Frontal cortex (tissue), 4 donors: ENCODE measurements at places on chromosomes 12 and 14.

DNA sequence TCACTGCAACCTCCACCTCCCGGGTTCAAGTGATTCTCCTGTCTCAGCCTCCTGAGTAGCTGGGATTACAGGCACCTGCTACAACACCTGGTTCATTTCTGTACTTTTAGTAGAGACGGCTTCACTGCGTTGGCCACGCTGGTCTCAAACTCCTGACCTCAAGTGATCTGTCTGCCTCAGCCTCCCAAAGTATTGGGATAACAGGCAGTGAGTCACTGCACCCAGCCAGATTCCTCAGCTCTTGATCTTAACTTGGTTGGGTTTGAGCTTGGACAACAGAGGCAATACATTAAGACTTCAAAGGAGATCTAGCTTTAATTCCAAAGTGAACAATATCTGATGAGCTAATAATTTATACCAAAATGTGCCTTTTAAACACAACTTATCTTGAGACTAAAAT, 5.6 kb downstream of the DAZAP2 start:
- no peak for DNase-seq

DNA sequence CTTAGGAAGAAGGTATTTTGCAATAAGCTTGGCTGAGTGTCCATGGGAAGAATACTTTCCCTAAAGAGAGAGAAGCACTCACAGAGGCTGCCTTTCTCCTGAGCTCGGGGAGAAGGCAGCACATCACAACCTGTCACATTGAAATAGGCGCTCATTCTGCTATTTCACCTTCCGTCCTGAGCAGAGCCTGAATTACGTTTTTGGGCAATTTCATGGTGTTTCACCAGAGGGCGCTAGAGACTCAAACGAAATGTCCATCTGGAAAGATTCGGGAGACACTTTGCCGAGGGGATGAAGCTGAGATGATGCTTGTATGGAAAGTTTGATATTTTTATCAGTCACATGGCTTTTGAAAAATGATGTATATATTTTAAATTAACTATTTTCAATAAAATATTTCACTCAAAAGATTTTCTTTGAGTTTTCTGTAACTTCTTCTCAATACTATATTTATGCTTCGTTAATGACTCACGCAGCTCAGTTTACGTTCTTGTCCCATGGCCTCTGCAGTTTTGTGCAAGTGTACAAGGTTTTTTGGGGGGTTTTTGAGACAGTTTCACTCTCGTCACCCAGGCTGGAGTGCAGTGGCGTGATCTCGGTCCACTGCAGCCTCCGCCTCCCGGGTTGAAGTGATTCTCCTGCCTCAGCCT, 17.4 kb upstream of the B4GALNT3 start:
- peak; percentile 59 for DNase-seq

DNA sequence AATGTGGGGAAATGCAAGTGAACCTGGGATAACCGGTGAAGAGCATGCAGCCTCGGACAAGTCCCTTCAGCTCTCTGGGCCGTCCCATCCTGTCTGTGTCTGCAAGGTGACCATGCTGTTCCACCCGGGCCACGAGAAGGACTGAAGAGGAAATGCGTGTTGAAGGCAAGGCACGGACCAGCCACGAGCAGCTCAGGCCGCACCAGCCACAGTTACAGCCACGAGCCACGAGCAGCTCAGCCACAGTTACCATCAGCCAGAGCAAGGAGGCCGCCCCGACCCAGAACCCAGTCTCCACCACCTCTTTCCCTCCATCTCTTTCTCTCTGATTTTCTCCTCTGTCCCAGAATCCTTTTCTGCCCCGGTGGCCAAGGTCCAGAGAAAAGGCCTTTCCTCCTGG, 18.8 kb upstream of the GALNT9 start:
- no peak for DNase-seq

- no peak for DNase-seq
Observed at GRCh38 chr12:54723379-54724256, 75.5 kb upstream of the DCD start.

DNA sequence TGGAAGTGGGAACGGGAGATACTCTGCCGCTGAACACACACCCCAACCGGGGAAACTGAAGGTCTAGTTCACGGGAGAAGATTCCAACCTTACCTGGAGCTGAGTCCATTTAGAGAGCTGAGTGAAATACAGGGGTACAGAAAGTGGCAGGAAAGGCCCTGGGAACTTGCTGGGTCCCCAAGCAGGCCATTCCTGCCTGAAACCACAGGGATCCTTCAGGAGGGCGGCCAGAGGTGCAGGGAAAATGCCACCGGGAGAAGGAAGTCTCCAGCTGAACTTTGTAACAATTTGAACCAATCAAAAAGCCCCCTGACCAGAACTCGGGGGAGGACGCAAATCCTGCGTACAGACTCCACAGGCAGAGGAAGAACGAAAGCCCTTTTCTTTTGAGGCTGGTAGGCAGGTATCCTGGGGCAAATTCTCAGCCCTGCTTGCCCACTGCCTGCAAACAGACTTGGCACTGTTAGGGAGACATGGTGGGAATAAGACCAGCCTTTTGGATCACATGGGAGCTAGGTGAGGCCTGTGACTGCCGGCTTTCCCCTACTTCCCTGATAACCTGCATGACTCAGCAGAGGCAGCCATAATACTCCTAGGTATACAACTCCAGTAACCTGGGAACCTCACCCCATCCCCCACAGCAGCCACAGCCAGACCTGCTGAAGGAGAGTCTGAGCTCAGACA, 170.9 kb downstream of the SEC23A start:
- DNase-seq = no peak

DNA sequence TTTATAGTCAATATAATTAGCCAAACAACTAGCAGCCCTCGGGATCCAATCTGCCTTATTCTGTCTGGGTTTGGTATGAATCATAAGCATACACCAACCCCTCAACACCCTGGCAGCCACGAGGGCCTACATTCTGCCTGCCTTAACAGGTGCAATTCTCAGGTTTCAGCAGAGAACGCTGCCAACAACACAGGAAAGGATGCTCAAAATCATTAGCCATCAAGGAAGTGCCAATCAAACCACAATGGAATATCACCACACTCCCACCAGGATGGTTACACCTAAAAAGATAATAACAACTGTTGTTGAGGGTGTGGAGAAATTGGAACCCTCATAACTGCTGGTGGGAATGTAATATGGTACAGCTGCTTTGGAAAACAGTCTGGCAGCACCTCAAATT, 122.8 kb downstream of the TTC7B start:
- DNase-seq = no peak

GRCh38 chr12:130838284-130838950, 633 bp downstream of the STX2 start:
- no peak for DNase-seq

GRCh38 chr12:54579696-54580333, 8.6 kb downstream of the PPP1R1A start:
- DNase-seq = peak; percentile 56

DNA sequence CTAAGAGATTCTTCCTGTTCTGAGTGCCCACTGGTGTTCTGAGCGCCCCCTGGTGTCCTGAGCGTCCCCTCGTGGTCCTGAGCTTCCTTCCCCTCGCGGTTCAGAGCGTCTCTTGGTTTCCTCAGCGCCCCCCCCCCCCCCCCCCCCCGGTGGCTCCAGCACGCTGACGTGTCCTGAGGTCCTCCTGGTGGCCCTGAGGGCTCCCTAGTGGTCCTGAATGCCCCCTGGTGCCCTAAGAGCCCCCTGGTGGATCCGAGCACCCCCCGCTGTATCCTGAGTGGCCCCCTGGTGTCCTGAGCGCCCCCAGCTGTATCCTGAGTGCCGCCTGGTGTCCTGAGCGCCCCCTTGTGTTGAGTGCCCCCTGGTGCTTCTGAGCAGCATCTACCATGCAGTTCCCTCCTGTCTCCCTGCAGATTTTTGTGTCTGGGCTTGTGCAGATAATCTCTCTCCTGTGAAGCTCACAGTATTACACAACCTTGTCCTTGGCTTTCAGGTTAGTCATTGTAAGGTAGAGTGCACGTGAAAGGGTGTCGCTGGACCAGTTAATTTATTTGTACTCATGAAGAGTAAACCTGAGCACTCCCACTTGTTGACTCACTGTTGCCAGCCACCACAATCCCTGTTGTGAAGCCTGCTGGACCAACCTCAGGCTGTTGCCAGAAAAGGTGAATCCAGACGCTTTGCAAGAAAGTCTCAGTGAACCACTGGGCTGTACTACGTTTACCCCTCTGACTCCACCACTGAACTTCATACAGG, 1168.4 kb downstream of the TMEM121 start:
- no peak for DNase-seq

DNA sequence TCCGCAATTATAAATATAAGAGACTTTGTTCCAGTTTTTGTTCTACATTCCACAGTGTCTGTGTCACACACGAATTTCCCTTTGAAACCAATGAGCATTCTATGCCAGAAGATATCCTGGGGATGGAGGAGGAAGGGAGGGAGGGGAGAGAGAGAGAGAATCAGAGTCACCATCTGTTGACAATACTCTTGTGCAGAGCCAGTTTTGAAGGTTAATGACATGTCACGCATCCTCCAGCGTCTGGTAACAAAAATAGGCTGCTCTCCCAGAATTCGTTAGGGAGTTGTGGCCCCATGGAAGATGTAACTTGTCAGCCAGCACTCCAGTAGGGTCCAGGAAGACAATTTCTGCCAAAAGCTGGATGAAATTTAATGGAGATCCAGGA, 213.5 kb upstream of the KRR1 start:
- no peak for DNase-seq

DNA sequence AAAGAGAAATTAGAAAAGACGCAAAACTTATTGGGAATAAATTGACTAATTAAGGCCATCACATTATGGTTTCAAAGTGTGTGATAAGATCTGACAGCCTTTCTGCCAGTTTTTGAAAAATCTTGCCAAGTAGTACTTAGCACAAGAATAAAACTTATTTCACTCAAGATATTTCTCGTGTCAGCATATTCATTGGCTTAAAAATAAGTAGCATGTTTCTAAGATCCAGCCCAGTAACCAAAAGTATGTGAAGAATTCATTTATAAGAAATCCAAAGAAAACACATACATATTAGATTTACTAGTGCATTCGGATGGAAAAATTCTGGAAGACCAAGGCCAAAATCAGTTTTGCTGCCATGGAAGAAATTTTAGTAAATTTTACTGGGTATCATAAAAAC, 1135.0 kb downstream of the GALC start:
- no peak for DNase-seq

GRCh38 chr12:63922474-63922873, 78.0 kb downstream of the SRGAP1 start:
- no peak for DNase-seq

DNA sequence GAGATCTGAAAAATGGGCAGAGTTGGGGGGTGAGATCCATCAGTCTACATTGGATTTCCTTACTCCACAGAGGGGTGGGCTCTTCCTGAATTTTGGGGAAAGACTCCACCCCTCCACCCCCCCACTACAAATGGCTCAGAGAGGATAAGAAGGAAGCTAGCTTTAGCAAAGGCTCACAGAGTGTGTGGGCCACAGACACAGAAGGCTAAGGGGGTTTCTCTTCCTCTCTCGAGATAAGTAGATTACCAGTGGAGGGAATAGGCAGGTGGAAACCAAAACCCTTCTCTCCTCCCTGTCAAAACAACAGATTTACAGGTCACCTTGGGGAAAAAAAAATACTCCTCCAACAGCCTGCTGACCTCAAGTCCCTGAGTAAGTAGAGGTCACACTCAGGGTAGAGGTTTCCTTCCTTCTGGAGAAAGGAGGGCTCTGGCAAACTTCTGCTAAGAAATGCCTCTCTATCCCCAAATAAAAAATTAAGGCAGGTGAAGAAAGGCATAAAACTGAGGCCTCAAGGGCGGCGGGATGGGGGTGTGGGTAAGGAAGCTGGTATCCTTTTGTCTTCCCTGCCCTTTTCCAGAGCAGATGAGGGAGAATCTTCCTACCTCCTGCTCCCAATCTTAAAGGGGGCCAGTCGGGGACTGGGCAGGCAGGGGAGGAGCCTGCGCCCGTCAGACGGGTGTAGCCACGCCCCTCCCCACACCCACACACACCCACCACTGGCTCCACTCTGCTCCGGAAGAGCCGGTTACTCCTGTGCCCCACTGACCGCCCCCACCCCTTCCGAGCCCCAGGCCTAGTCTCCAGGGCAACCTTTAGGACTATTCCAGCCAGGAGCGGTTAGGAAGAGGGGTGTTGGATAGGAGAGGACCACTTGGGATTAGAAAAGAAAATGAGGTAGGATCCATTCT, 1.9 kb upstream of the BAZ2A start:
- peak; percentile 46 for DNase-seq

- DNase-seq = no peak
Observed at GRCh38 chr14:77439861-77440260, 16.5 kb upstream of the NOXRED1 start.

- no peak for DNase-seq
Observed at GRCh38 chr14:100731011-100731670, 4.4 kb downstream of the DLK1 start.

DNA sequence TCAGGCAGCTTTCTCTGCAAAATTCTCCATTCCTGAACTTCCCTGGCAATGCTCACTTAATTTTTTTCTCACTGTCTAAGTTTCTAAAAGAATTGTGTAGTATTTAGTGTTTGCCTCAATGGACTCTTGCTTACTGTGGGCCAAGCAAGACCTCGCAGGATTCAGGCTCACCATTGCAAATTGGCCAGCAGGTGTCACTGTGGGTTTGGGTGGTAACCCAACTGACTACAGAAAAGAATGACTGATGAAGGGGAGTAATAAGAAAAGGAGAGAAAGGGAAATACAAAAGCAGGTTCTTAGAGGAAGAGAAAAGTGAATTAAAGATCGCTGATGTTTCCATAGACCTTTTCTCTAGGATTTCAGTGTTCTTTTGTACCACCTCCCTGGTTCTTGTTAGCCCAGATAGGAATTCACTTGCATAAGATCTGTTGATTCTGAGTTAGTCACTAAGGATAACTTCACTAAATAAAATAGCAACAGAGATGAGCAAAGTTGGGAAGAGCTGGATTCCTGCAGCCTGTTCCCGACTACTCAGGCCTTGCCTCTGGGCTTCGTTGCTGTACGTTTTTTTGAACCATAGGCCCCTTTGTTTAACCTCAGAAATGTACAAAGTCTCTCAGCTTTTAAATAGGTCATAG, 386.5 kb upstream of the DDHD1 start:
- DNase-seq = peak; percentile 13

DNA sequence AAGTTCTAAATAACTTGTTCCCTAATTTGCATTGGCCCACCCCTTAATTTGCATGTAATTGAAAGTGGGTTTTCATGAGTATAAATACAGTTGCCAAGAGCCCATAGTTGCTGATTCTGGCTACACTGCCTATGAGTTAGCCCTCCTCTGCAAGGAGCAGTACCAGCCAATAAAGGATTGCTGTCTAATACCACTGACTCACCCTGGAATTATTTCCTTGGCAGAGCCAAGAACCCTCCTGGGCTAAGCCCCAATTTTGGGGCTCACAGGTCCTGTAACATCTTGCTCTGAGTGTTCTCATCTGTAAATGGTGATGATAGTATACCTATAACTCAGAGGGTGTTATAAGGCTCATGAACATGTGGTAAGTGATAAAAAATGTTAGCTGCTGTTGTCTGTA, 6.8 kb downstream of the TTC8 start:
- DNase-seq = no peak

DNA sequence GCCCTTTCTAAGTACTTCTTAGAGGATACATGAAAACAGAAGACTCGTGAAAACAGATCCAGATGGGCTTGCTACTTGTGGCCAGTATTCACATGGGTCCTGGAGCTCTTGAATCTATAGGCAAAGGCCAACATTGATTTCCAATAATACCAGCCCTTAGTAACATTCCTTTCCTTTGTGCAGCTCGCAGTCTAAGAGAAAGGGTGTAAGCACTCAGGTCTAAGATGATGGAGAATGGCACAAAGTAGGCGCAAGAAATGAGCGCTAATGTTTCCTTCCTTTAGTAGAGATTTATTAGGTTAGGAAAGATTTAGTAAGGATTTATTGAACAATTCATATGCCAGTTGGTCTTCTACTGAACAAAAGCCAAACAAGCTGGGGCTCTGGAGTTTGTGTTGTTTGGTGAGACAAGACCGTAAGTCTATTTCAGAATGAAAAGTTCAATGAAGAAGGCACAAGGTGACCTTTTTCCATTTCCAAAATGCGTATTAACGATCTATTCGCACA, 525 bp downstream of the RNU6-8 start:
- no peak for DNase-seq
